Left renal cortex interstitium (tissue), 4 donors: ENCODE measurements at places on chromosomes 3 and 15.

GRCh38 chr15:92869263-92869940 is 30.7 kb upstream of the CHD2 start:
- DNase-seq: no peak

GRCh38 chr3:81443457-81443782 is 318.0 kb downstream of the GBE1 start:
- no peak for DNase-seq

- no peak for DNase-seq
These were observed 87.5 kb downstream of the KCNMB2 start for GRCh38 chr3:178623666-178624255.

DNA sequence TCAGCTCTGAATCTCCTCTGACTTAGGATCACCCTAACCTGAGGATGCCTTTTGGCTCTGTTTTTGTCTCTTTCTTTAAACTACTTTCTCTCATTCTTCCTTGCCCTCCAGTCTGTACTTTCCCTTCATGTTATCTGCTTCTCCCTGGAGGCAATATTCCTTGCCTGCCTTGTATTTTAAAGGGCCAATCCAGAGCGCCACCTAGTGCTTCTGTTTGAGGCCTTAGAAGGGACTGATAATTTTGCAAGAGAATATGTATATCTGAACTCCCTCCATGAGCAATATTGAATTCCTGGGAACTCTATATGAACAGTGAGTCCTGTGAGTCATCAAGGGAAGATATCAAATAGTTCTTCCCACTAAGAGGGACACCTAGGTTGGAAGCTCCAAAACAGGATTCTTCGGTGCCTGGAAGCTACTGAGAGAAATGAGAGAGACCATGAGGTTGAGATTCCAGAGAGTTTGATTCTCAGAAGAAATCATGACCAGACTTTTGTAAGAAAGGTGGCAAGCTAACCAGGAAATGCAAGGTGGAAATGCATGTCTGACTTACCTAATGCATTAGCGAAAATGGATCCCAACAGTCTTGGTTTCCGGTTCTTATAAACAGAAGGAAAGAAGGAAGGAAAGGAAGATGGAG is 203.8 kb upstream of the CD96 start:
- no peak for DNase-seq

- DNase-seq: no peak
These were observed 21.1 kb downstream of the OXNAD1 start for GRCh38 chr3:16286161-16286560.

DNA sequence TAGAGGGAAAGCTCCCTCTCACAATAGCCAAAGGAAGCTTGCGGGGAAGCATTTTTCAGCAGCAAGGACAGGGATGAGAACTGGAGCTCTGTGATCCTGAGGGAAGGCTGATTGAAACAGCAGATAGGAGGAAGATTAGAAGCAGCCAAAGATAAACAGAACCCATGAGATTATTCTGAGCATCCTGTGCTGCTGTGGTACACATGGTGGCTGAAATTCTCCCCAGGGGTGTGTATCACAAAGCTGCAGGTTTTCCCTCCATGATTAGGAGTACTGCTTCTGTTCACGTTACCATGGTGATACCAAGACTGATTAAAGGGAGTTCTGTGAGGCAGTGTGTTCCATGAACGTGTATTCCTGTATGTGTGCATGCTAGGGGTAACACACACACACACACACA is 30.3 kb upstream of the PSMD6 start:
- no peak for DNase-seq

GRCh38 chr15:89777782-89778380 is 1.7 kb downstream of the MESP2 start:
- DNase-seq: no peak

- DNase-seq: no peak
These were observed 410.5 kb upstream of the CADM2 start for GRCh38 chr3:84547971-84548970.

DNA sequence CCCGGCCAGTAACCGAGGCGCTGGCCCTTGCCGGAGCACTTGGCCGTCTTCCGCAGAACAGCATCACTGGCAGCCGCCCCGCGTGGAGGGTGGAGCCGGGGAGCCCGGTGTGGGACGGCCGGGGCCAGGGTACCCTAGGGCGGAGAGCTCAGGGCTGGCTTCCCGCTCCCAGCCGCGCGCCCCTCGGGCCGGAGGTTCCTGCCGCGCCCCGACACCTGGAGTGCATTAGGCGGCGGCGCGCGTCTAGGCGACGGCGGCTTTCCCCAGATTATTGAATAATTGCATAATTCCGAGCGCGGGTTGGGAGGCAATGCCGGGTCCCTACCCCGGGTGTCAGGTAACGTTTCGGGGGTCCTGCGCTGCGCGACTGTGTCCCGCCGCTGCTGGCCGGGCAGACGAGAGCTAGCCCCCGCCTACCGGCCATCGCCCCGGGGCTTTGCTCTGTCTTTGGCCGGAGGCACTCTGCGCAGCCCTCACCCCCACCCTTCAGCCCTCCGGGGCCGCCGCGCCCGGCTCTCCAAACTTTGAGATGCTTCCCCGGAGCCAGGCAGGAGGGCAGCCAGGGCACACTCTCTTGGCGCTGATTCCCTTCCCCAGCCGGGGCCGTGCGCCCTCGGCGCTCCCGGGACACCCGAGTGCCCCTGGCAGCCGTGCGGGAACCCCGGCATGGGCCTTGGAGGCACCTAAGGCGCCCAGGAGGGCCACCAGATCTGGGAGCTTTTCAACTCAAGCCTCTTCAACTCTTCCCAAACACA is 749 bp downstream of the ITGA11 start:
- DNase-seq: no peak

GRCh38 chr3:10533737-10534023 is 28.3 kb upstream of the ATP2B2 start:
- no peak for DNase-seq

GRCh38 chr15:57215881-57216280 is 160.4 kb upstream of the CGNL1 start:
- no peak for DNase-seq

GRCh38 chr3:69144631-69145245 is 22.3 kb upstream of the LMOD3 start:
- DNase-seq: no peak

DNA sequence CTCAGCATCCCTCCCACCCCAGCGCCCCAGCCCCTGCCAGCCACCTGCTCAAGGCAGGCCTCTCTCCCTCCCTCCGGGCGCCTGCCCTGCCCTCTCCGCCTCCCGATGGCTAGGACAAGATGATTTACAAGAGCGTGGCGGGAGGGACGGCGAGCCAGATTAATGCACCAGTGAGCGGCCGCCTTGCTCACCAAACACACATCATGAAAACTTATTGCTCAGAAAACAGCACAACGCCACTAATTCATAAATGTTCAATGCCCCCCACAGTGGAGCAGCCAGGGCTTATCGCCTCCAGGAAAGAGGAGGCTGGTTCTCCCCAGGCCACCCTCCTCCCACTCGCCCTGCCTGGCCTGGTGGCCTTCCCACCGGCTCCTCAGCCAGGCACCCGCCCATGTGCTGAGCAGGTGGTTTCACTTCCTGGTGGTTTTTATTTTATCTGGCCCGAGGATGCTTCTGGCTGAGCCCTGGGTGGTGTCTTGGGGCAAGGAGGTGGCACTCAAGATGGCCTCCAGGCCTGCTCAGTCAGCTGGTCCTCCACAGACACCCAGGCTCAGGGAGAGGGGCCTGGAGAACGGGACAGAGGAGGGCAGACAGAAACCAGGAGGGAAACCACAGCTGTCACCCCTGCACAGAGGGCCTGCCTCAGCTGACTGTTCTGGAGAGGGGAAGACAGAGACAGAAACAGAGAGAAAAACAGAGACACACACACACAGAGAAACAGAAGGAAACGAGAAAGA is 284.9 kb downstream of the UACA start:
- no peak for DNase-seq
